ENCODE measurements at places on chromosomes 16 and 17. TPM values are rescaled to one million over a fixed set of nuclear protein-coding genes. Genes with fewer than 3 reads are reported as not detected.

DNA sequence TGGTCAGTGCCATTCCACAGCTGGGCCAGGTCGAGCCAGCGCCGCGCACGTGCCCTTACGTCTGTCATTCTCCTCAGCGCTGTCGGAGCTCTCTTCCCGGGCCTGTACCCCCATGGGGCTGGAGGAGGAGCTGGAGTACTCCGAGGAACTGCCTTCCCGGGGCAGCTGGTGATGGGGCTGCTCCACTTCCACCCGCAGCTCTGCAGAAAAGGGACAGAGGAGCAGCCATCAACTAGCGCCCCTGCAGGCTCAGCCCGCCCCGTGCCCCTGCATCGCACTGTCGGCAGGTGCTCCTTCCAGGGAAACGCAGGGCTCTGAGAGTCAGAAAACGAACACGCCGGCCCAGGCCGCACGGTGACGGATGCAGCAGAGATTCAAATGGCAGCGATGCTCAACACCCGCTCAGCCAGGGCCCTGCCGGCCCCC, 20.9 kb downstream of the MAP1LC3B start:
- H3K27me3 ChIP-seq, result no peaks in the 10 kb centered on the region
- DNase-seq, result no peak
- H3K27ac ChIP-seq, result no peak overlapping the region
- no peaks in the 10 kb centered on the region for H3K4me1 ChIP-seq

DNA sequence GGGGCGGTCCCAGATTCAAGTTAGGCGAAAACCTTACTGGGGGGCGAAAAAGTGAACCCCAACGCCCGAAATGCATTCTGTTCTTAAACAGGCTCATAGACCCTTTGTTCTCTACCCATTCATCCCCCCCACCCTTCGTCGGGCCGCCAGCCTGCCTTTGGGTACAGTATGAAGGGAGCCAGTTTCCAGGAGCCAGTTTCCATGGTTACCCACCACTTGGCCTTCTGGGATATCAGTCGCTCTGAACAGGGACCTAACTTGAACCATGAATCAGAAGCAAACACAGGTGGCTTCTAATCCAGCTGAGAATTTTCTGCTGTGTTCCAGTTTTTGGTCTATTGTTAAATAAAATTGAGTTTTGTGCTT, 532 bp downstream of the DHX40 start:
- peak overlapping the region; percentile 92 for H3K4me3 ChIP-seq
- no peaks in the 10 kb centered on the region for H3K4me1 ChIP-seq
- H3K36me3 ChIP-seq, result no peaks in the 10 kb centered on the region
- H3K27me3 ChIP-seq, result no peaks in the 10 kb centered on the region

GRCh38 chr17:77147357-77147801, 6.6 kb downstream of the SEC14L1 start:
- H3K27me3 ChIP-seq, result no peaks in the 10 kb centered on the region
- H3K27ac ChIP-seq, result peak overlapping the region; percentile 73
- peaks cover 56% of the 10 kb centered on the region for H3K4me1 ChIP-seq

Gene GNG13
- total RNA-seq, result not detected

DNA sequence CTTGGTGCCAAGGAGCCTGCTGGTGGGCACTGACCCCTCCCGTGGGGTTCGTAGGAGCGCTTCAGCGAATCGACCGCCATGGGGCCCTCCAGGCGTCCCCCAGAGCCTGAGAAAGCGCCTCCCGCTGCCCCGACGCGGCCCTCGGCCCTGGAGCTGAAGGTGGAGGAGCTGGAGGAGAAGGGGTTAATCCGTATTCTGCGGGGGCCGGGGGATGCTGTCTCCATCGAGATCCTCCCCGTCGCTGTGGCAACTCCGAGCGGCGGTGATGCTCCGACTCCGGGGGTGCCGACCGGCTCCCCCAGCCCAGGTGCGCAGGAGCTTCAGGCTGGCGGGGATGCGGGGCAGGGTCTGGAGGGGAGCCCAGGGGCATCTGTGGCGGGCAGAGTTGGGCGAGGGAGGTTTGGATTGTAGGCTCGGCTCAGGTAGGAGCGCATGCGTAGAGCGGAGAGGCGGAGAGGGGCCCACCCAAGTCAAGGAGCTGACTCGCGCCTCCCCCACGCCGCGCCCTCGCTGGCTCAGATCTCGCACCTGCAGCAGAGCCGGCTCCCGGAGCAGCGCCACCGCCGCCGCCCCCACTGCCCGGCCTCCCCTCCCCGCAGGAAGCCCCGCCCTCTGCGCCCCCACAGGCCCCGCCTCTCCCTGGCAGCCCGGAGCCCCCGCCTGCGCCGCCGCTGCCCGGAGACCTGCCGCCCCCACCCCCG, 19.8 kb downstream of the FMNL1 start:
- H3K4me1 ChIP-seq, result peaks cover 8% of the 10 kb centered on the region
- no peaks in the 10 kb centered on the region for H3K36me3 ChIP-seq
- peak; percentile 48 for DNase-seq
- peak overlapping the region; percentile 26 for H3K4me3 ChIP-seq
- H3K27ac ChIP-seq, result no peak overlapping the region
